Stimulated activated CD8-positive, alpha-beta memory T cell treated with anti-CD3 and anti-CD28 coated beads, Interleukin-12 subunit alpha, Interleukin-12 subunit beta, amount 100 ng/mL, for 4 hours (primary cell): ENCODE measurements at places on chromosomes 1 and 21.

DNA sequence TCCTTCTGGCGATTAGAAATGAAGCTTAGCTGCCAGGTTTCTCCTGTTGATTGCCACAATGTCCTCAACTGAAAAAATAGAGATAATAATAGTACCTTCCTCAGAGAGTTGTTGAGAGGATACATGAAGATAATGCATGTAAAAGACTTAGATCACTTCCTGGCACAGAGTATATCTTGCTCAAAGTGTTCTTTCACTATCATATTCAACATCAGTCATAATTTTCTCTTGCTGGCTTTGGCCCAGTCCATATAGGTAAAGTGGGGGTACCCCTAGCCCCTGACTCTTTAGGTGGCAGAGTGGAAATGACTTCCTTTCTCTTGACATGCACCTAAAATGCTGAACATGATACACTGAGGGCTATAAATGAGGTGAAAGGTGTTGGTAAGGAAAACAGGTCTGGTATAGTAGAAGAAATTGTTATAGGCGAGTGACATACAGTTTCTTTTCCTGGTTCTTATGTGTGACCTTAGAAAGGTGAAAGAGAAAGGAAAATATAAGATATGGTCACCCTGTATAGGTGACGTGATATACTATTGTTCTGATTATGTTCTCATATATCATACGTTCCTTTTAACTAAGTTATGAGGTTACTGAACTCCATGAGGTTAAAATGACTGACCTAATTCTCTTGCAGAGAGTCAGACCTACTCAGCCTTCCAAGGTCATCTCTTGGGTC, 209.9 kb upstream of the DEPDC1 start:
- DNase-seq = no peak

- DNase-seq = no peak
Observed at GRCh38 chr1:208239473-208240381, 4.5 kb downstream of the PLXNA2 start.

DNA sequence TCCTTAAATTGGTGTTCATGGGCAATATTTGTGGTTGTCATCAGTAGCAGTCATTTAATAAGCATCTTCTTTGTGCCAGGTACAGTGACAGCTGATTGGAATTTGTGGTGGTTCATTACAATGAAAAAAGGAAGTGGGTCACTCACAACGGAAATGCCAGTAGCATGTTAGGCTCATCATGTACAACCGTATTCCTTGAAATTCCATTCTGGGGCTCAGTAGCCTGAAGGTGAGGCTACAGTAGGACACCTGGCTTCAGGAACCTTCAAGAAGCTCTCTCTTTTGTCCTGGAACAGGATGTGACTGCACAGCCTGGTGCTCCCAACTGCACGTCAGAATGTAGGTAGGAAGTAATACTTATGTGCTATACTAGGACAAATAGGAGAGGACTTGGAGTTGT, 93.9 kb downstream of the ST3GAL3 start:
- DNase-seq = no peak

GRCh38 chr1:226210571-226211176, 12.8 kb upstream of the MIXL1 start:
- DNase-seq = no peak

DNA sequence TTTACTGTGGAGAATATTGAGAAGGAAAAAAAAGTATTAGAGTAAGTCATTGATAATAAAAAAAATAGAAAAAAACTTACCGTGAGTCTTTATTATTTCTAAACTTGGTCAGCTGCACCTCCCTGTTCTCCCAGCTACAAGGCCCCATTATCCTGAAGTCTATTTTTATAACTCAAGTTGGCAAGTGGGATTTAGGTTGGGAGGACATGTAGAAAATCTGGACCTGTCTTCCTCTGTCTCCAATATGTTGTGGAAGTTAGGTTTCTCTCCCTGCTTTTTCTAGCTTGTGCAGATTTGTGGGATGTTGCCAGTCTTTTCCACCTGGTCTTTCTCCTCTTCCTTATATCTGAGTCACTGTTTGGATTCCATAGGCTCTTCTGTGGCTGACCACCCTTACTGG, 361.4 kb downstream of the HLX start:
- DNase-seq = no peak

GRCh38 chr1:63663873-63664272, 70.7 kb downstream of the PGM1 start:
- no peak for DNase-seq

DNA sequence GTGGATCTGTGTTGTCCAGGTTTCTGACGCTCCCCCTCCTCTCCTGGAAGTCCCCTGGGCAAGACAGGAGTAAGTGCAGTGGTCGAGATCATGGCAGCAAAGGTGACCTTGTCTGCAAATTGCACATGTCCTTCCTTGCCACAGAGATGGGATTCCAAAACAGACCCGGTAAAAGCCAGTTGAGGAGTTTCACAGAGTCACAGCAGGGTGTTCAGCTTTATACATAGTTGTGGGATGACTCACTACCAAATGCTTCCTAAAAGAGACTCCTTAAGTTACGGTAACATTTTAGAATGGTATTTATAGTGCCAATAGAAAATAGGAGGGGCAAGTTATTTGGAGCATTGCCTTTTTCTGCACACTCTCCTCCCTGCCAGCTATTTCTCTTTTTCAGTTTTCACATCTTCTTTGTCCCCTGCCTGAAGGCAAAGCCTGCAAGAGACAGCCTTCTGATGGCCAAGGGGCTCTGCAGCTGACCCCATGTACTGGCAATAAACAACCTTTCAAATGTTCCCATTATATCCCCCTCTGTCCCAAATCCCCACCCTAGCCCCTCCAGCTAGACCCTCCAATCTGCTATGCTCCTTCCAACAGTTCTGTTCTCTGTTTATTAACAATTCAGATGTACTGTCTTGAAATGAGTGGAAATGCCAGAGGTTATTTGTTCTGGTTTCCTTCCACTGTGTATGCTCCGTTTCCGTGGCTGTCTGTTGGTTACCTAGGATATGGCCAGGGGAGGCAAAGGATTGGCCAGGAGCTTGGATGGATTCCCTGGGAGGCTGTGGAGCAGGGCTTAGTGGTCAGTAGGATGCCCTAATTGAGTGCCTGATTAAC, 115.0 kb downstream of the TGFB2 start:
- DNase-seq = no peak

DNA sequence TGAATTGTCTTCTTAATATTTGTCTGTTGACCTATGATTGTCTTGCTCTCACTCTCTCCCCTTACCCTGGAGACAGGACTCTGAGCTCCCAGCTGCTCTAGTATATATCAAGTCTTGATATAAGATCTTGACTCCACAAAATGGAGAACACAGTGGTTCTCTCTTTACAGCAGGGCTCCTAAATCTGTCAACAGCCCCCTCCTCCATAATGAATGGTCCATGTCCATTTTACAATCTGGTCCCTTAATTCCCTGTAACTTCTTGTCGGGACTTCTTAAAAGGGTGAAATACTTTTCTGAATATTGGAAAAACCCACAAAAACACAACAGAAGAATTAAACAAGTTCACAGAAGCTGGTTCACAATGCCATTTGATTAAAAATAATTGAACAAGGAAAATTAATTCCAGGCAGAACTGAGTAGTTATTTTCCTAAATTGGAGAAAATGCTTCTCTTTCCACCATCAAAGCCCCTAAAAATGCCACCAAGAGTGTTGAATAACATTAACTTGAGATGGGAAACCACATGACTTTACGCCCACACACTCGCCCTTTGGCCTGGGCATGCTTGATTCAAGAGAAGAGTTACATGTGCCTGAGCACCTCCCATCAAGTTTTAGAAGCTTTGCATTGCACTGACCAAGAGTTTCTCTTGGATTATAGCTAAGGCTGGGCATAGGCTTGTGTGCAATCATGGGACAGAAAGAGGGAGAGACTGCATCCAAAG, 109.8 kb downstream of the TOMM20 start:
- peak; percentile 26 for DNase-seq

DNA sequence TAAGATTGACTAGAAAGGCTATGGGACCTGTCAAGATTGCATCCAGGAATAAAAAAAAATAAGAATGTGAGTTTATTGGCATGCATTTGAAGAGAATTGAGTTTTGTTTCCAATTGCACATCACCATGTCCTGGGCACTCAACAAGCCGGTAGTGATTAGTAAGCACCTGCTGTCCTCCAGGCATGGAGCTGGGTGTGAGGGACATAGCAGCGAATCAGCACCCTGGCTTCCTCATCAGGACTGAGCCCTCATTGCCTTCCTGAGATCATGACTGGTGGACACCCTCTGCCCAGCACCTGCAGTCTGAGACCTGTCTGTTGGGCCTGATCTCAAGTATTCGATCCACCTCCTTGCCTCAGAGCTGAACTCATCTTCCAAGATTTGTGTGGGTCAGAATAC, 26.8 kb downstream of the S100A6 start:
- DNase-seq = no peak

- no peak for DNase-seq
Observed at GRCh38 chr1:187665483-187665882, 836.7 kb downstream of the PLA2G4A start.
